ENCODE measurements at places on chromosomes 7 and 10.

DNA sequence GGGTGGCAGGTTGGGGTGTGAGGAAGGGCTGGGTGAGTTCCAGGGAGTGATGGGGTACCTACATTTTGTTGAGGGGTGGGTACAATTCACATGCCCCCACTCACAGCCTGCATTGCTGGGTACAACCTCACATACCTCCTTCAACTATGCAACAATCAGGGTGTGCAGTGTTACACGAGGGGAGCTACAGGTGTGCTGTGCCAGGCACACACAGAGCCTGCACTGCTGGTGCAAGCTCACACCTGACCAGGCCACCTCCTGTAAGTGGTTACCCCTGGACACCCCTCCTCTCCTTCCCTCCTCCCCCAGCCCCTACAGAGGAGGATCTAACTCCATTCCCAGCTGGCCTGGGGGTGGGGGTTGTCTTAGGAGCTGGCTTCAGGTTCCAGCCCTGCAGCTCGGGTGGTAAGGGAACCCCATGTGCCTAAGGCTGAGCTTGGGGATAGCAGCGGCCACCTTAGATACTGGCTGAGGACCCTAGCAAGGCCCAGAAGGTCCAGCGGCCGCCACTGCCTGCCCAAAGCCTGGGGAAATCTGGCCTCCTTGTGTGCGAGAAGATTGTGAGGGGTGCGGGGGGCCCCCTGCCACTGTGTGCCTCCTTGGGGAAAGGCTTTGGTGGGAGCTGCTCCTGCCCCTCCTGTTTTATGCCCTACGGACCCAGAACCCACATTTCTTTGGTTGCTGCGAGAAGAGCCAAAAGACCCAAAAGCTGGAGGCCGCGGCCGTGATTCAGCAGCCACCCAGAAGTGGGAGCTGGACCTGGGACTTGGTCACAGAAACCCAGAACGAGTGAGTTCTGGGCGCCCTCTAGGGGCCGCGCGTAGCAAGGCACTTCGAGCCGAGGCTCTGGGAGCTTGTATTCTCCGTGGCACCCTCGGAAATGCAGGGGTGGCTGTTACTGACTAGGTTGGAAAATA is 10.8 kb downstream of the TLX1 start:
- DNase-seq, result no peak

DNA sequence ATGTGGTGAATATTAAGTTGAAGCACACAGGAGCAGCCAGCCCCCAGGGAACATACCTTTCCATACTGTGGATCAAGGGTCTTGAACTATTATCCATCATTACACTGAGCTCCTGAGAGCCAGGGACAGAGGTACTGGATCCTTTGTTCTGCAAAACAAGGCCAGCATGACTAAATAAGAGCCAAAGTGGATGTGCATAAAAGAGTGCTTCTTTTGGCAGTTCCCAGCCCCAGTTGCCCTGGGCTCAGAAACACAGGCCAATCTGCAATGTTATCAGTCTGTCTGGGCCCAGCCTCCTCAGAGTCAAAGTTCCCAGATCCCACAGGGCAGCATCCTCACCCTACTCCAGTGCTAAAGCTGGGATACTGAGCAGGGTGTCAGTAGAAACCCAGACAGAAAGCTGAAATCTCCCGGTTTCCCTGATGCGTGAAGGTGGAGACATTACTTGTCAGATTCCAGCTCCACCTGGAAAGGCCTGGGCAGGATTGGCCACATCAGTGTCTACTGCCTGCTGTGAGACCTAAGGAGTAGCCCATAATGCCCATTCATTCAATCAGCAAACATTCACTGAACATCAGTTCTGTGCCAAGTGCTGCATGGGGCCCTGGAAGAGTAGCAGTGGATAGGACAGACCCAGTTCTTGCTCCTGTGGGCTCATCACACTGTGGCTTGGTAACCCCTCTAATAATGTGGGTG is 342.7 kb downstream of the CXCL12 start:
- DNase-seq, result no peak

- DNase-seq, result no peak
Measured at GRCh38 chr10:83539528-83540308, 599.6 kb upstream of the GHITM start.

DNA sequence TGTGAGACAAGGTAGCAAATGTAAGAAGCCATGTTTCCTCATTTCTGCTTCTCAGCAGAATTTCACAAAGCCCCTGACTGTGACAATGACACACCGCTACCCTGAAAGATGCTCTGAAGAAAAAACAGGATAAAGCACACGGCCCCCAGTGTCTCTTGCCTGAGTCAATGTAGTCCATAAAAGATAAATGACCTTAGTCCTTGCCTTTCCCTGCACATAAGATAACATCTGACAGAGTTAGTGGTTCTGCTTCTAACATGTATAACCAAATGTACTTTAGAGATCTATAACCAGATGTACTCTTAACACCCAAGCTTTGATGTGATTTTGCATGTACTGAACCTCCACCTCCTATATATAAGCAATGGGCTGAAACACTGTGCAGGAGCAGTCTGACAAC is 3.0 kb upstream of the SND1 start:
- no peak for DNase-seq

GRCh38 chr7:106101726-106102125 is 10.4 kb downstream of the SYPL1 start:
- DNase-seq, result no peak

GRCh38 chr10:113020475-113020753 is 70.4 kb downstream of the TCF7L2 start:
- DNase-seq, result no peak

DNA sequence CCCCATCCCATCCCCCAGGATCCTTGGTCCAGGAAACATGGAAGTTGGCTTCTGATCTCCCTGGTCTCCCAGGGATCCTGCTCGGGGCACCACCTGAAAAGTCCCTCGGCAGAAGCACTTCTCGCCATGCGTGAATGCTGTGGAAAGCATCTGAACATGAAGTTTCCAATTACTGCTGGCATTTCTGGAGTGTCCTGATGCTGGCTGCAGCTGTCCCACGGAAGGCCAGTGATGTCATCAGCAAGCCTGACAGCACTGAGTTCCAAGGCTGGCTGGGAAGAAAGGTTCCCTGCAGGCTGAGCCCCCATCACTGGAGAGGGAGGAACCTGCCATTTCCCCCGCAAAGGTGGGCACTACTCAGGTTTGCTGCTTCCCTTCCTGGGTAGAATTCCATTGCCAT is 71.4 kb downstream of the KCNMA1 start:
- no peak for DNase-seq

- no peak for DNase-seq
Measured at GRCh38 chr10:119323085-119324016, 116.0 kb downstream of the GRK5 start.

DNA sequence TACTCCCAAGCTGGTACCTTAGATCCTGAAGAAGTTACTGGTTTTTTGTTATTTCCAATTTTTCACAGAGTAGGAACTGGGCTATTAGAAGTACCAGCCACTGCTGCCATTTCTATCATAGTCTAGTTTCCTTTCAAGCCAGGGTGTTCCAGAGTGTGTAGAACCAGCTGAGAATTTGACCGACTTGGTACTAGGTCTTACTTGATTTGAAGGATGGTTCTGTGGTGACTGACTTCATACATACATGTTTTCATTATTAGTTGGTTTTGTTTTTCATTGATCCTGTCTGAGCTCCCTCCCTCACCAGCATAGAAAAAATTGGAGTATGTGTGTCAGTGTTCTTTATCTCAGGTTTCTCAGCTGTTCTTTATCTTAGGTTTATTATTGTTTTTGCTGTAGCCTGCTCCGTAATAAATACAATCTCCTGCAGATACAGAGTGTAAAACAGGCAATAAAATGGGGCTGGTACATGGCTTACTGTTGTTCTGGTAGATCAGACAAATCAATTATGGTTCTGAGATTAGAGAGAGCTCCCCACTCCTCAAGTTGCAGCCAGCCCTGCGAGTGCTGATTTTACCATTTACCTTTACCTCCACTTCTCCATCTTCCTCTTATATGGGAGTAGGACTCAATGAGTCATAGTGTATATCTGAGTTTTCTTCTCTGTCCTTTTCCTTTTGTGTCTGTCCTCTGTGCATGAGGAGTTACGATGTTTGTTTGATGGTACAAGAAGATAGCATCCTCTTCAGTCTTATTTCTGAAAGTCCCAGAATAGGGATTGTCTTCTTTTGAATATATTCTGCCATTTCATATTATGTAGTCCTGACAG is 122.6 kb downstream of the LRRC4 start:
- DNase-seq, result no peak

GRCh38 chr10:47137311-47137851 is 162.6 kb upstream of the GDF10 start:
- no peak for DNase-seq

GRCh38 chr10:3740157-3740871 is 44.7 kb downstream of the KLF6 start:
- no peak for DNase-seq

DNA sequence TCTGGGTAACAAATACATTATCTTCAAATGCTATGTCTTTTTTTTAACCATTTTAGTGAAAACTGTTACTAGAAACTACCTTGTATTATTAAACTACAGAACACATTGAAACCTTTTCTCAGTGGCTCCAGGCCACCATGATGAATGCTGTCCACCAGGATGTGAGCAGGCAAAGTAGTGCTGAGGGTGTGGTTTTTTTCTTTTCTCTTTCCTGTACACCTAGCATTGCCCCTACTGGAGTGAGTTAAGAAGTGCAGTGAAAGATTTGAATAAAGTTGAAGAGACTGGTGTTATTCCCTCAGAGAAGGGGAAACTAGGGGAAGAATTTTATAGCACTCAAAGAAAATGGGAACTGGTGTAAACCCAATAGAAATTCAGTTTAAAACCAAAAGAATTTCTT is 120.0 kb upstream of the SAMD8 start:
- DNase-seq, result no peak

- DNase-seq, result no peak
Measured at GRCh38 chr10:21514818-21515351, 10.6 kb downstream of the SKIDA1 start.

DNA sequence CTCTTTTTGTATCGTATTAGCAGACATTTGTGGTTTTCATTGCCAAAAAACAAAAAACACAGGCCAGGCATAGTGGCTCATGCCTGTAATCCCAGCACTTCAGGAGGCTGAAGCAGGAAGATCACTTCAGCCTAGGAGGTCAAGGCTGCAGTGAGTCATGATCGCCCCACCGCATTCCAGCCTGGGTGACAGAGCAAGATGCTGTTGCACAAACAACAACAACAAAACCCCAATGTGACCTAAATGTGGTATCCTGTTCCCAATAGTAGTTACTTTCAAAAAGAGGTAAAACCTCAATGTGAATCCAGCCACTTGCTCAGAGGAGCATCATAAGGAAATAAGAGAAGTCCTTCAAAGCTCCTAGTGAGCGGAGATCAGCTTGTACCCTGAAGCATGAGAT is 45.8 kb upstream of the SKAP2 start:
- DNase-seq, result no peak

DNA sequence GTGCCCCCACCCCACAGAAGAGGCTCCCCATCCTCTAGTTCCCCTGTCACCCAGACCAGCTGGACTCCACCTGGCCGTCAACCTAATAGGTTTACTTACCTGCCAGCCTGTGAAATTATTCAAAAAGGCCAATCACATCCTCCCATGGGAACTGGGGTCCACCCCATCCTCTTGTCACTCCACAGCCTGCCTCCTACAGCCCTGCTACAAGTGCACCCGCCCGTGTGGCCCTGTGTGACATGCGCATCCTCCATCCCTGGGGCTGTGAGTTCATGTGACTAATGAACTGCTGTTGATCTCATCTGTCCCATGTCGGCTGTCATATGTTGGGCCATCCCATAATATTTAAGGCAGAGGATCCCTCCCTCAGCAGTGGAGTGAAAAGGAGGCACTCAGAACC is 39.4 kb downstream of the AOC1 start:
- DNase-seq, result no peak

- DNase-seq, result no peak
Measured at GRCh38 chr7:26284995-26285632, 6.5 kb upstream of the SNX10 start.

GRCh38 chr7:151315038-151315655 is 26.5 kb upstream of the NUB1 start:
- DNase-seq, result peak; percentile 32

DNA sequence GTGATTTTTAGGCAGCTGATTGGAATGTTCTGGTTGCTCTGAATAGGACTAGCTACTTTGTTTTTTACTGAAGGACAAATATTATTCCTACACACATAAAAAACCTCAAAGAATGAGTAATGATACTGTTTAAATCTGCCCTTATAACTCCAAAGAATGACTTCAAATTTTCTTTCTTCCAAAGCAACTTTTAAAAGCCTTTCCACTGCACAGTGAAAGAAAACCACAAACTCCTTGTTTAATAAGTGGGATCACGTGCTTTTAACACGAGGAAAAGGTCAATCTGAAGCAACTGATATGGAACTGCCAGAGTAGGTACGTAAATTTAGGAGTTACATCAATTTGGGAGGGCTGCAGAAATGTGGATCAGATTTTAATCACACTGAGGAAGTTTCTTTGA is 8.0 kb upstream of the PRKCQ start:
- no peak for DNase-seq

DNA sequence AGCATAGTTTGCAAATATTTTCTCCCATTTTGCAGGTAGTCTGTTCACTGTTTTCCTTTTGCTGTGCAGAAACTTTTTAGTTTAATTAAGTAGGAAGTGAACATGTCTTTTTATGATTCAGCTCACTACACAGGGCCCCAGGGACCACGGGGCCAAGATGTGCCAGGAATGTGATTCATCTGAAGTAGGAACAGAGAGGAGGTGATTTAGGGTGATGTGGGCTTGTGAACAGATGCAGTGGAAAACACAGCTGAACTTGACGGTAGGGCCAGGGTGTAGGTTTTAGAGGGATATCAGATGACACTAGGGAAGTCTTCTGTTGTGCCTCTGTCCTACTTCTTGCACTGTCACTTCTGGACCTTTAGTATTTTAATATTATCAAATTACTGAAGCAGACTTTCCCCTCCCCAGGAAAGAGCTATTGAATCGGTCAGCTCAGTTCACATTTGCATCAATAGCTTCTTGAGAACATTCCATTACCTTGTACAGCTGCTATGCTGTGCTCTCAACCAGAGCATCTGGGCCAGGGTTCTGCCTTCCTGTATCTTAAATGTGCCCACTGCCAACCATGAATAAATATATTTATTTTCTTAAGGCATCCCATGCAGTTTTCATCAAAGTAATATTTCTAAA is 96.9 kb downstream of the OSBPL3 start:
- no peak for DNase-seq

DNA sequence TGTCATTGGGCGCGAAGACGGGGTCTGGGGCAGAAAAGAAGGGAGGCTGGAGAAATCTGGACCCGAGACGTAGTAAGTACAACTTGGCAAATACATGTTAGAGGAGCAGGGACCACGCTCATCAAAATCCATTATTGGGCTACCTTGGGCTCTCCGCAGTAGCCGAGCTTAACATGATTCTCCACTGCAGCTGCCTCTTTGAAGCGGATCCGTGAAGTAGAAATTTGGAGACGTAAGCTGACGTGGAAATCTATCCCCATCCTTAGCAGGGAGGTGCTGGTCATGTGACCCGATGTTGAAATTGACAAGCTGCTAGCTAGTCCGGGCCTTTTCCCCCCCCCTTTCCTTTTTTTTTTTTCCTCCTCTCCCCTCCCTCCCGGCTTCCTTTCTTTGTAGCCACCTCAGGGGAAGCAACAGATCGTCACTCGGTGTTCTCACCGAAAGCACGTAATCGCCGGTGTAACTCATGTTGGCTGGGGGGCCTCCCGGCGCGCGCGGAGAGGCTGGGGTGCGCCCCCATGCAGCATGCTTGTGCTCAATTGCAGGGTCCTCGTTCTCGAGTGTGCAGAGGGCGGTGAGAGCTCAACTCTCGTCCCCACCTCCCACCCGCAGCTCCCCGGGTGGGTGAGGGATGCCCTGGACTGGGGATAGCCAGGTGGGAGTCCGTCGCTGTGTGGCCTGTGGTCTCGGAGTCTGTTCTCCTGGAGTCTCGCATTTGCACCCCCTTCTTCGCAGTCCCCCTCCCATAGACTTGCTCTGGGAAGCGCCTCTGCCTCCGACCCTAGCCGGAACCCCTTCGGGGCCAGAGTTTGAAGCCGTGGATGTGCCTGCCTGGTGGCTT is at the start of gene HOXA11:
TSS of gene HOXA11 (minus strand) at position 220 of the 841 bp plus-strand sequence. CDS start at position 132, 88 bp downstream.
- DNase-seq, result no peak
